AG04450 (cell line): ENCODE measurements at places on chromosomes 12 and 14.
A peak's percentile ranks its signal among the peaks of the same experiment; 100 is the strongest.

- no peak for DNase-seq
Measured at GRCh38 chr14:74765721-74766120, 2.6 kb downstream of the YLPM1 start.

- no peak for DNase-seq
Measured at GRCh38 chr12:114679942-114680341, 4.0 kb downstream of the TBX3 start.

DNA sequence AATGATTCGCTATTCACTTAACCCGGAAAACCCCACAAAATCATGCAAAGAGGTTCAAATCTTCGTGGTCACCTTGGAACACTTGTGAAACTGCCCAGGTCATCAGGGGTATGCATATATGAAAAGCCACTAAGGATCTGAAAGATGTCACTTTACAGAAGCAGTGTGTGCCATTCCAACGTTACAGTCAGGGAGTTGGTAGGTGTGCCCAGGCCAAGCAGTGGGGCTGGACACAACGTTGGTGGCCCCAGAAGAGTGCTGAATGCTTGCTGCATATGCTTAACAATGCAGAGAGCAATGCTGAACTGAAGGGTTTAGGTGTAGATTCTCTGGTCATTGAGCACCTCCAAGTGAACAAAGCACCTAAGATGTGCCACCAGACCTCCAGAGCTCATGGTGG lies 51.1 kb upstream of the EIF5 start:
- no peak for DNase-seq

DNA sequence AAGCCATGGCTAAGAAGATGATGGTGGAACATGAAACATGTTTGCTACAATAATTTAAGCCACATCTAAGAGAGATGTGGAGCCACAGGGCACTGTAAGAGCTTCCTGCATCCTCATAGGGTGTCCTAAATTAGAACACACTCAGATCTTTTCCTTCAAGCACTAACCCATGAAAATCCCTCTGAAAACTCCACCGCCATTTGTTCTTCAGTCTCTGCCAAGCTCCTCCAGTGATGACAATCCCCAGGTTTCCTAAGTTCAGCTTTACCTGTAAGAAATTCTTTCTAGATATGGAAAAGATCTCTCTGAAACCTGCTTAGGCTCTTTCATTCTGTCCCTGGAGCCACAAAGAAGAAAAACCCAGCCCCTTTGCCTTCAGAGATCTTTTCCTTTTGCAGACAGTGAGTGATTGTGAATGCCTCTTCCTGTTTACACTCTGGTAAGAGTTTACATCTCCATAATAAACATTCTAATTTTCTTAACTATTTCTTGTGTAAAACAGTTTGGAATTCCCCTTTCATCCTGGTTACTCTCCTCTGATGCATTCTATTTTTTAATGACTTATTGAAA lies 907.2 kb downstream of the VRK1 start:
- no peak for DNase-seq

GRCh38 chr14:59130462-59130861 lies 58.0 kb upstream of the DAAM1 start:
- DNase-seq = no peak

- DNase-seq = no peak
Measured at GRCh38 chr14:90349739-90350138, 18.0 kb upstream of the NRDE2 start.

DNA sequence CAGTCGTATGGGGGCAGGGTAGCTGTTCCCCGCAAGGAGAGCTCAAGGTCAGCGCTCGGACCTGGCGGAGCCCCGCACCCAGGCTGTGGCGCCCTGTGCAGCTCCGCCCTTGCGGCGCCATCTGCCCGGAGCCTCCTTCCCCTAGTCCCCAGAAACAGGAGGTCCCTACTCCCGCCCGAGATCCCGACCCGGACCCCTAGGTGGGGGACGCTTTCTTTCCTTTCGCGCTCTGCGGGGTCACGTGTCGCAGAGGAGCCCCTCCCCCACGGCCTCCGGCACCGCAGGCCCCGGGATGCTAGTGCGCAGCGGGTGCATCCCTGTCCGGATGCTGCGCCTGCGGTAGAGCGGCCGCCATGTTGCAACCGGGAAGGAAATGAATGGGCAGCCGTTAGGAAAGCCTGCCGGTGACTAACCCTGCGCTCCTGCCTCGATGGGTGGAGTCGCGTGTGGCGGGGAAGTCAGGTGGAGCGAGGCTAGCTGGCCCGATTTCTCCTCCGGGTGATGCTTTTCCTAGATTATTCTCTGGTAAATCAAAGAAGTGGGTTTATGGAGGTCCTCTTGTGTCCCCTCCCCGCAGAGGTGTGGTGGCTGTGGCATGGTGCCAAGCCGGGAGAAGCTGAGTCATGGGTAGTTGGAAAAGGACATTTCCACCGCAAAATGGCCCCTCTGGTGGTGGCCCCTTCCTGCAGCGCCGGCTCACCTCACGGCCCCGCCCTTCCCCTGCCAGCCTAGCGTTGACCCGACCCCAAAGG lies 804 bp downstream of the GAPDH start:
- no peak for DNase-seq

DNA sequence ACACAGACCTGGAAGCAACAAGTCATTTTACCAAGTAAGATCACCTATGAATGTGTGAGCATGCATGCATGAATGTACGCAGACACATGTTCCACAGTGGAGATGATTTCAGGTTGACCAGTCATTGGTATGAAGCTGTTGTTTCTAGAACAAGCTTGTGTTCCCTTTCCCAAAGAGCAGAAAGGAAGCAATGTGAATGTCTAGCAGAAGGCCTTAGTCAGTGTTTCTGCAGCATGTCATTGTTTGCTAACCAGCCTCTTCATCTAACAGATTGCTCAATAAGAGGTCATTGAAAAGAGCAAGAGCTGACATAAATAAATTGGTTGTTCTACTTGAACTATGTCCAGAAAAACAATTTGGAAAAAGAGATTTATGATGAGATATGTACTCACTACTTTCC lies 191.4 kb downstream of the PLCZ1 start:
- no peak for DNase-seq

- no peak for DNase-seq
Measured at GRCh38 chr12:20415641-20416040, 47.3 kb downstream of the PDE3A start.

DNA sequence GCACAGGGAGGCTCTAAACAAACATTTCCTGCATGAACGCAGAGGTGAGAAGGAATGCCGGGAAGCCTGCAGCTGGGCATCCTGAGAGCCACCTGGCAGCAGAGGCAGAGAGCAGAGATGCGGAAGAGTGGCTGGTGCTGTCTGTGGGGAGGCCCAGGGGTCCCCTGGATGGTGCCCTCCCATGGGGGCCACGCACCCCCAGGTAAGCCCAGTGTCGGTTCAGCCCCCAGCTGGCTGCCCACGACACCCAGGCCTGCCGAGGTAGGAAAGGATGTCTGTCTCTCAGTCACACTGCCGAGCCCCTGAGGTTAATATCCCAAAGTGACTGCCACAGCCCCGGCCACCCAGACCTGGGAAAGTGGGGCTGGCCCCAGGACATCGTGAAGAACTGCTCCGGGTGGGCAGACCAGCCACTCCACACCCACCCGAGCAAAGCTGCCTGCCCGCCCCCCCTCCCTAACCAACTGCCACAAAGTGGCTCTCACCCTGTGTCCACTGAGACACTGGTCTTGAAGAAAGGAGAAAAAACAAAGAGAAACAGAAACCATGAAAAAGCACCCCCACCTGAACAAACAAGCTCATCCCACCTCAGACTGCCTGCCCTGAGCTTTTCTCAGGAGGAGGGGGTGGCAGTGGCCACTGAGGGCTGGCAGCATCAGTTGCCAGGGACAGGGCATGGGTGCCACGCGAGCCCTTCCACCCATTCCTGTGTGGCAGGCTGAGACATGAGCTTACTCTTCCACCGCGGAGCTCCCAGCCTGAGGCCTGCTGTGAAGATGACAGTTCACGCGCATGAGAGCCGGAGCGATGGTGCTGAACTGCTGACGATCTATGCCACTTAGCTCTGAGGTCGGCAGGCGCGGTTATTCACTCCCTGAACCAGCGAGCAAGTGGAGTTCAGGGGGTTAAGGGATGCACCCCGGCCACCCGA lies 40.8 kb downstream of the CCDC88C start:
- no peak for DNase-seq

GRCh38 chr12:116856729-116857128 lies 24.5 kb downstream of the HRK start:
- no peak for DNase-seq

DNA sequence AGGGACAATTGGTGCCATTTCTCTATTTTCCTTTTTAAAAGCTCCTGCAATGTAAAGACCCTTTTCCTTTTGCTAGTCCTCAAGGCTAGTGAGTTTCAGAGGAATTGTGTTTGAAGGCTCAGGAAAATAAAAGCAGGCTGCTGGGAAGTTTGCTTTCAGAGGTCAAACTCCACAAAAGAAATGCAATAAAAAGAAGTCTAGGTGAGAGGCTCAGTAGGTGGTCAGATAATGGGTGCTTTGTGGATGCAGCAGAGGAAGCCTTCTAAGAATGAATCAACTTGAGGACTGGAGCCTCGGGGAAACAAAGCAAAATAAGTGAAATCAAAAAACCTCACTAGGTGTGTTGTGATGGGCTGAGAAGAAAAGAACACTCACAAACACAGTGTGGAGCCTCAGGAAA lies 10.3 kb downstream of the CCDC175 start:
- DNase-seq = no peak

DNA sequence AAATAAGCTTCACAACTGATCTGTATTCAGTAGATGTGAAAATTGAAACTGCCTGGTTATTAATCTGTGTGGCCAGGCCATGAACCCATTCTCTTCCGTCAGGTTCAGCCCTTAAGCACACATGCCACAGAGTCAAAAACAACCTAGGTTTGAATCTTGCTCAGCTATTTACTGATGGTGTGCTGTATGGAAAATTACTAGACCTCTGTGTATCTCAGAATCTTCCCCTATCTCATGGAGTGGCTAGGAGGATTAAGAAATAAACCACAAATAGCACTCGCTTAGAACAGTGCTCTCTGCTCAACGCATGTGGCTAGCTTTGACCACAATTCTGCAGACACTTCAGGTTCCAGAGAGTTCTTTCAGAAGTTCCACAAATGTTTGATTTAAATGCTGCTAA lies 240.7 kb upstream of the PLEKHG7 start:
- no peak for DNase-seq

GRCh38 chr12:109189291-109189690 lies 72.9 kb downstream of the ACACB start:
- no peak for DNase-seq

DNA sequence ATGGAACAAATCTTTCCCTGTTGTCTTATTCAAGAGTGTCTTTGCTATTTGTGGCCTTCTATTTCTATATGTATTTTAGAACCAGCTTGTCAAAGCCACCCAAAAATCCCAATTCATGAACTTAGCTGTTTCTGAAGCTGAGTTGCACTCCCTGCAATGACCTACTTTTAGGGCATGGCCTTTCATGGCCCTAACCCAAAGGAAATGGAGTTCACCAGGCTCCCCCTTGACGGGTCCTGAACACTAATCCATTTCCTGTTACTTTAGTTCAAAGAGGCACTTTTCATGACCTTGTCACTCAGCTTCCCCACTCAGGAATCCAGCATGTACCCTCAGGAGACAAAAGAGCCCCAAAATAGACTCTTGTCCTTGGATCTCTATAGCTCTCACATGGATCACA lies 7.6 kb downstream of the TMED8 start:
- no peak for DNase-seq

- no peak for DNase-seq
Measured at GRCh38 chr14:83379436-83379835, 1845.8 kb upstream of the SEL1L start.

DNA sequence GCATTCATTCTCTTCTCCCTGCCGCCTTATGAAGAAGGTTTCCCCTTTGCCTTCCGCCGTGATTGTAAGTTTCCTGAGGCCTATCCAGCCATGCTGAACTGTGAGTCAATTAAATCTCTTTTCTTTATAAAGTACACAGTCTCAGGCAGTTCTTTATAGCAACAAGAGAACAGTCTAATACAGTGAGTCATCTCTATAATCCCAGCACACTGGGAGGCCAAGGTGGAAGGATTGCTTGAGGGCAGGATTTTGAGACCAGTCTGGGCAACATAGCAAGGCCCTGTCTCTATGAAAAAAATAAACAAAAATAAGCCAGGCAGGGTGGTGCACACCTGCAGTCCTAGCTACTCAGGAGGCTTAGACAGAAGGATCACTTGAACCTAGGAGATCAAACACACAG lies 259.9 kb downstream of the CEP128 start:
- DNase-seq = no peak

- peak; percentile 85 for DNase-seq
Measured at GRCh38 chr14:75981426-75982265, at the start of gene TGFB3. Gene TGFB3, minus strand, starts transcription at chr14:75981995. Its CDS starts 1,102 bp downstream, at chr14:75980893.

GRCh38 chr14:42428996-42429395 lies 822.3 kb downstream of the LRFN5 start:
- no peak for DNase-seq

DNA sequence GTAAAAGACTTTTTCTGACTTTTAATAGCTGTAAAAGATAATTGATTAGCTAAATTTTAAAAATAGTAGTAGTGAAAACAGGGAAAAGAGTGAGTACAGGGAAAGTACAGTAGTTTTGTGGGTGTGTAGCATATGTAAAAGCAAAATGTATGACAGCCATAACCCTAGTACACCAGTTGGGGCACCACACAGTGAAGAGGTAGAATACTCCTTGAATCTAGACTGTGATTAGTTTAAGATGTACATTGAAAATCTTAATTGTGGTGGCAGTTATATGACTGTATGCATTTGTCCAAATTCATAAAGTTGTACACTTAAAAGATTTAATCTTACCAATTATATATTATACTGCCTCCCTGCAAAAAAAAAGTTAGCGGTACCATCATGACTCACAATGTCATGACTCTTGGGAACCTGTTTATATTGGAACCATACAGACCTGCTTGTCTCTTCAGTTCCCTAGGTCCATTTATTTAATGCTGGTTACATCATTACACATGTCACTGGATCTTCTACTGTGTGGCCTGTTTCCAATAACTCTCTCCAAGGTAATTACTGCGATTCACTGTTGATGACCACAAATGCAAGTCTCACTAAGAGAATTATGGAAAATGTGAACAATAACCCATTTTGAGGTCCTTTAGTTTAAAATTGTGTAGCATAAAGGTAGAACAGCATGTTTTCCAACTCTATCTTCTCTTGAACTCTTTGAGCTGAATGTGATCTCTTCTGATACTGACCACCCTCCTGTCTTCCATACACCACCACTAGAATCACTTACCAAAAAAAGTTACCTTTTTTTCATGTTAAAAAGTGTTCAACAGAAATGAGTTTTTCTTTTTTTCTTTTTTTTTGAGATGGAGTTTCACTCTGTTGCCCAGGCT lies 264.2 kb upstream of the AMIGO2 start:
- peak; percentile 6 for DNase-seq

- no peak for DNase-seq
Measured at GRCh38 chr14:20412411-20412810, 890 bp downstream of the TEP1 start.

- DNase-seq = no peak
Measured at GRCh38 chr12:79001404-79001803, 136.8 kb downstream of the SYT1 start.

- no peak for DNase-seq
Measured at GRCh38 chr14:36221112-36221511, 44.6 kb upstream of the PTCSC3 start.

DNA sequence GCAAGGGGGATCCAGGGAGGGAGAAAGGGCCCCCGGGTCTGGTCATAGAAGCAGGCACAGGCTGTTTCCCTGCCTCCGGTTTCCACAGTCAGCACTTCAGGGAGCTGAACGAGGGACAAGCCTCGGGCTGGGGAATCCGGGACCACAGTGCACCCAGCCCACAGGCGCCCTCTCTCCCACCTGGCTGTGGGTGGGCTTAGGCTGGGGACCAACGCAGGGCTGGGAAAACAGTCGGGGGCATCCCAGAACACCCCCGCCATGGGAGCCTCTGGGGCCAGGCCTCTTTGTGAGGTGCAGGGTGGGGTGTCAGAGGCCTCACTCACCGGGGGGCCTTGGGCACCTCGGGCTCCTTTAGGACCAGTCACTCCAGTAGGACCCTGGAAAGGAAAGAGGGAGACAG lies 16.3 kb downstream of the TMEM106C start:
- DNase-seq = no peak
